IMR-90 (cell line): ENCODE measurements at places on chromosomes 13 and 19. TPM values are rescaled to one million over a fixed set of nuclear protein-coding genes. Genes with fewer than 3 reads are reported as not detected.

The MCF2L gene
- 0.18 TPM in 1 of 2 replicates, not detected in the other for total RNA-seq

The ZNF8 gene
- total RNA-seq = 3.9 and 4.4 TPM in 2 replicates

The KLK1 gene
- not detected in 2 replicates for total RNA-seq

The CEACAM5 gene
- not detected in 2 replicates for total RNA-seq

The DOCK6 gene
- total RNA-seq = 4.4 and 5.0 TPM in 2 replicates

The IZUMO4 gene
- total RNA-seq = 0.56 and 0.72 TPM in 2 replicates

The KCTD4 gene
- 0.56 and 0.72 TPM in 2 replicates for total RNA-seq

The PEG3 gene
- not detected in 2 replicates for total RNA-seq

The MAMSTR gene
- 0.18 and 0.28 TPM in 2 replicates for total RNA-seq

The NKPD1 gene
- total RNA-seq = under 0.01 TPM in 2 replicates

The TNFSF11 gene
- not detected in 2 replicates for total RNA-seq

The HS6ST3 gene
- not detected in 2 replicates for total RNA-seq

The EFNB2 gene
- total RNA-seq = 5.4 and 6.9 TPM in 2 replicates

The PRMT1 gene
- total RNA-seq = 672 and 840 TPM in 2 replicates

The C1QTNF9B gene
- 0.56 and 0.72 TPM in 2 replicates for total RNA-seq

The PSENEN gene
- total RNA-seq = 8.6 and 9.0 TPM in 2 replicates

The FUT2 gene
- total RNA-seq = not detected in 2 replicates

The FGF22 gene
- total RNA-seq = not detected in 2 replicates

The CATSPERD gene
- not detected in 2 replicates for total RNA-seq

The ZNF527 gene
- 3.6 and 5.0 TPM in 2 replicates for total RNA-seq

The HIF3A gene
- not detected in 2 replicates for total RNA-seq

The C5AR1 gene
- total RNA-seq = under 0.01 TPM in 1 of 2 replicates, not detected in the other

The TMED1 gene
- total RNA-seq = 32.8 and 37.6 TPM in 2 replicates
